Body of pancreas (tissue), 4 donors: ENCODE measurements at places on chromosomes 7 and 10. TPM values are rescaled to one million over a fixed set of nuclear protein-coding genes. Genes with fewer than 3 reads are reported as not detected.

The SP4 gene
- 5.3 TPM for total RNA-seq

DNA sequence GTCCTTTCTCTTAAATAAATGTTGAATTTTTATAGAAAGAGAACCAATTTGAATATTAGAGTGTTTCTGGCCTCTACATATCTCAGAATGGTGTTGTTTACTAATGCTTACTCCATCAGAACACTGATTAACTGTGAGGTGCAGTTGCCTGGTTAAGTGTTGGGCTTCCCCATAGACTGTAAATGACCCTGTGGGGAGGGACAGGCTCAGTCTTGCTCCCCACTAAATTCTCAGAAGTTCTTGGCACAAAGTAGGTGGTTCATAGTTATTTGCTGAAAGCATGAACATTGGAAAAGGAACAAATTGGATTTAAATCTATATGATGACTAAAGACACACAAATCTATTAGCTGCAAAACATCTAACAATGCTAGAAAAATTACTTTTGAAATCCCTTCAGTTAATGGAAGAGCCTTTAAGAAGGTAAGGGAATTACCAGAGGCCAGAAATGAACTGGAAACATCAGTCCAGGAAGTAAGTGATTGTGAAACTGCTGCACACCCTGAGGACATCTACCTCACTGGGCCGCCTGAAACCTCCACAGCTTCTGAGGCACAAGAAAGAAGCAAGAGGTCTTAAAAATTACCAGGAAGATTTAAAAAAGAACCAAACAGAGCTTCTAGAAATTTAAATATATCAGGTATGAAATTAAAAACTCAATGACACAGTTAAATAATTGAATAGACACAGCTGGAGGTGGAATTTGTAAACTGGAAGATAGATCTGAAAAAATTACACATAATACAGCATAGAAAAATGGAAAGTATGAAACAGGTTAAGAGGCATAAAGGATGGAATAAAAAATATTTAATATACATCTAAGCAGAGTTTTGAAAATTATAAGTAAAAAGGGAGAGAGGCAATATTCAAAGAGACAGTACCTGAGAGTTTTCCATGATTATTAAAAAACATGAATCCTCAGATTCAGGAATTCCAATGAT, 17.8 kb upstream of the COMTD1 start:
- DNase-seq = peak; percentile 5

DNA sequence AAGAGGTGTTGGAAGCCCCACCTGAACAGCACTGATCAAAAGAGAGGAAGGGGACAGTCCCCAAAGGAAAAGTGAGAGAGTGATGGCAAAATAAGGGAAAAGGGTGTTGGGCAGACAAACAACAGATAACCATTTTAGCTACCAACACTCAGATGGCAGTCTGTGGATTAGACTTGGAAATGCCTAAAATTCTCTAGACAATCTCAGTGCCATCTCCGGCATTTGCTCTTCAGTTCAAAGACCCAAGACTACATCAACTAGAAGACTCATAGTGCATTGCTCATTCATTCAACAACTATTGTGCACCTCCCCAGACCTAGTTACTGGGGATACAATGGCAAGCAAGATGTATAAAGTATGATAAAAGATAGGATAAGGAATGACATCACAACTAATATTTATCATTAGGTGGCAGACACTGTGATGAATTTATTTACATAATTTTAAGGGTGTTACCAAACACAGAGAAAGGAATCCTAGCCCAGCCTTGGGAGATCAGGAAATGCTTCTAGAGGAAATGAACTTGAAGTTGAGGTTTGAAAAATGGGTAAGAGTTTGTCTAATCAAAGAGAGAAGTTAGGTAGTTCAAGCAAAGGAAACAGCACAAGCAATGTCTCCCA, 109.3 kb upstream of the ARID5B start:
- no peak for DNase-seq

The ELAPOR2 gene
- total RNA-seq = 6.0 TPM

DNA sequence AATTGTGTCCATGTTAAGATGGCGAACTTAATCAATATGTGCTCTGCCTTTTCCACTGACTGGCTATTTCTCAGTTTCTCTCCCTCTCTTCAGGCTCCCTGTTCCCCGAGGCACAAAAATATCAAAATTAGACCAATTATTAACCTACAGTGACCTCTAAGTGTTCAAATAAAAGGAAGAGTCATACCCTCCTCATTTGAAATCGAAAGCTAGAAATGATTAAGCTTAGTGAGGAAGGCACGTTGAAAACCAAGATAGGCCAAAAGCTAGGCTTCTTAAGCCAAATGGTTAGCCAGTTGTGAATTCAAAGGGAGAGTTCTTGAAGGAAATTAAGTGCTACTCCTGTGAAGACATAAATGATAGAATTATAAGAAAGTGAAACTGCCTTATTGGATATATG, 81.1 kb upstream of the MBL2 start:
- DNase-seq = no peak

The CYP3A7 gene
- total RNA-seq = 1.3 TPM

The FAM149B1 gene
- total RNA-seq = 17.1 TPM

DNA sequence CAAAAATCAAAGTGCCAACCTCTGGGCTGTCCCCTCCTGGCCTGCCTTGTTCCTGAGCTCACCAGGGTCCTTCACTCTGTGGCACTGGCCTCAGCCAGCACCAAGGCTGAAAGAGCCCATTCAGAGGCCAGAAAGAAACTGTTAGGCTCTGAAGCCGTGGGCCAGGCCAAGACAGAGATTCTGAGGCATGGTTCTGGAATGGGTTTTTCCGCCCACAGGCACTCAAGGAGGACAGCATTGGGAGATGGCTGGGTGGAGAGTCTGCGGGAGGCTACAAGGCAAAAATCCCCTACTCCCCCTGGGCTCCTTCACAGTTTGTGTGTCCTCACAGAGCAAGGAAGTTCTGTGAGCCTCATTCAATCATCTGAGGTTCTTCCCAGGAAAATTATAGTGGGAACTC, 31.7 kb downstream of the GRIFIN start:
- DNase-seq = no peak

DNA sequence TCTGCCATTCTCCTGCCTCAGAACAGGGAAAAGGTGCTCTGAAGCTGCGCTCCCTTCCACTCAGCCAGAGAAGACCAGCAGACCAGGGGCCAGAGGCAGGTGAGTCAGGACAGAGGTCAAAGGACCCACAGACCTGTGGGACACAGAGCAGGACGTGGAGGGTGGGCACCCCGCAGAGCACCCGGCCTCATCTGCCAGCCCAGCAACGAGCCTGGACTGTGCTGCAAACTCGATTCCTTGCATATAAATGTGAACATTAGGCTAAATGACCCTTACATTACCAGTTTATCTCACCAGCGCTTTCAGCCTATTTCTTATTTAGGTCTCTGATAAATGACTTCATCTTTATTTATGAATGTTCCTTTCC, 50.1 kb downstream of the PTPRN2 start:
- DNase-seq = no peak

The ZNF735 gene
- not detected for total RNA-seq

The PRKCQ gene
- total RNA-seq = 0.33 TPM

The LAMB1 gene
- 130 TPM for total RNA-seq

The PUS7 gene
- 11.9 TPM for total RNA-seq

The NEUROG3 gene
- total RNA-seq = not detected

DNA sequence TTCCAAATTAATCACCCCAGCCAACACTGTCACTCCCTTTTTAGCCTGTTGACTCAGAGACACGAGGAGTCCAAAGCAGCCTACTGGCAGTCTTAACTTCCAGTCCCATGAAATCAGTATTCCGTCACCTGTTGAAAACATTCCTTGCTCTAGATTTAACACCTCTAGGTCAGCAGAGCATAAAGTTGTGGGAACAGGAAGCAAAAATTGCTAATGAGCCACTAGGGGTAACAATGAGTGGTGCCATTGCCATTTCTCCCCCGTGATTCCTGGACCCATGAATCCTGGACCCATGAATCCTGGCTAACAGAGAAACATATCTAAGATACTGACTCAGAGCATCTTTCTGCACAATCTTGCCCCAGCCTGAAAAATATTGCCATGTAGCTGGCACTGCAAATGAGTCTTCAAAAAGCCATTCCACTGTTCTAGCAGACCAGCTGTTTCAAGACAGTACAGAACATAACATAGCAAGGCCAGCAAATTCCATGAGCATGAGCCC, 252.7 kb upstream of the PTER start:
- no peak for DNase-seq

The CACNB2 gene
- 12.5 TPM for total RNA-seq

DNA sequence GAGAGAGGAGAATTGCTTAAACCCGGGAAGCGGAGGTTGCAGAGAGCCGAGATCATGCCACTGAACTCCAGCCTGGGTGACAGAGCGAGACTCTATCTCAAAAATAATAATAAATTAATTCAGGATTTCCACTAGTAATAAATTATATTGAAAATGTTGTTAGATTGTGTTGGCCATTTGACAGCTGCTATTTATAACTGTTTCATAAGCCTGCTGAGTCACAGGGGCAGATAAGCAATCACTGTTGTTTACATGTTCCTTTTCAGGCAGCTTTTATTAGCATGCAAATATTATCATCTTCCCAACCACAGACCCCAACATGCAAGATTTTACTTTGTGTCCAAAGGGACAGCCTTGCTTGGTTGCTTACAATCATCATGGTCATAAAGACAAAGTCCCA, 49.5 kb upstream of the ZNF138 start:
- DNase-seq = no peak

The ELOVL3 gene
- not detected for total RNA-seq

The SH2B2 gene
- total RNA-seq = 6.3 TPM

GRCh38 chr7:158049271-158049670, 538.4 kb downstream of the PTPRN2 start:
- DNase-seq = no peak

- DNase-seq = no peak
These were observed 8.8 kb upstream of the DNTT start for GRCh38 chr10:96295475-96295874.

GRCh38 chr7:21543528-21544302, 876 bp downstream of the DNAH11 start:
- no peak for DNase-seq

The RBP3 gene
- total RNA-seq = not detected

GRCh38 chr7:22681312-22681711, 45.7 kb upstream of the IL6 start:
- DNase-seq = no peak

GRCh38 chr7:30816645-30817370, 45.6 kb downstream of the MINDY4 start:
- no peak for DNase-seq

DNA sequence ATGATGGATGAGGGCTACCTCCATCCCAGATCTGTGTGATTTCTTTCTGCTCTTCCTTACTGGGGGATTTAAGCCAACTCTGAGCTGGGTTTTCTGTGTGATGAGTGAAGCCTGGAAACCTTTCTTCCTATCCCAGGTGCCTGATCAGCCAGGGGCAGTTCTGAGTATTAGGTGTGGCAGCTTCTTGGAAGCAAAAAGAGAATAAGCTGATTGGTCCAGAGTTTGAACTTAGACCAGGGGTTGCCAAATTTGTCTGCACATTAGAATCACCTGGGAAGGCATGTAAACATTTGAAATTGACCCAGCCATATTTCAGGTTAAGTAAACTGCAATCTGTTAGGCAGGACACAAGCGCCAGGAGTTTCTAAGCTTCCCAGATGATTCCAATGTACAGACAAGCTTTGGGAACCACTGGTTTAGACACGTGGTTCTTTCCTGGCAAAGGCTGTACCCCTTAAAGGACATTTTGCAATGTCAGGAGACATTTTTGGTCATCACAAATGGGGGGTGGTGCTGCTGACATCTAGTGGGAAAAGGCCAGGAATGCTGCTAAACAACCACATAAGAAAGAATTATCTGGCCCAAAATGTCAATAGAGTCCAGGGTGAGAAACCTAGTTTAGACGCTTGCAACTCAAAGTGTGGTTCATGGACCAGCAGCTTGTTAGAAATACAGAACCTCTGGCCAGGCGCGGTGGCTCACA, 160.5 kb upstream of the GHITM start:
- DNase-seq = no peak

GRCh38 chr7:24978843-24979469, 1.0 kb downstream of the OSBPL3 start:
- DNase-seq = no peak

The CHRM2 gene
- not detected for total RNA-seq

The PLCE1 gene
- 3.9 TPM for total RNA-seq

The PDE6C gene
- total RNA-seq = not detected

GRCh38 chr7:131425992-131426391, 98.3 kb downstream of the MKLN1 start:
- no peak for DNase-seq

DNA sequence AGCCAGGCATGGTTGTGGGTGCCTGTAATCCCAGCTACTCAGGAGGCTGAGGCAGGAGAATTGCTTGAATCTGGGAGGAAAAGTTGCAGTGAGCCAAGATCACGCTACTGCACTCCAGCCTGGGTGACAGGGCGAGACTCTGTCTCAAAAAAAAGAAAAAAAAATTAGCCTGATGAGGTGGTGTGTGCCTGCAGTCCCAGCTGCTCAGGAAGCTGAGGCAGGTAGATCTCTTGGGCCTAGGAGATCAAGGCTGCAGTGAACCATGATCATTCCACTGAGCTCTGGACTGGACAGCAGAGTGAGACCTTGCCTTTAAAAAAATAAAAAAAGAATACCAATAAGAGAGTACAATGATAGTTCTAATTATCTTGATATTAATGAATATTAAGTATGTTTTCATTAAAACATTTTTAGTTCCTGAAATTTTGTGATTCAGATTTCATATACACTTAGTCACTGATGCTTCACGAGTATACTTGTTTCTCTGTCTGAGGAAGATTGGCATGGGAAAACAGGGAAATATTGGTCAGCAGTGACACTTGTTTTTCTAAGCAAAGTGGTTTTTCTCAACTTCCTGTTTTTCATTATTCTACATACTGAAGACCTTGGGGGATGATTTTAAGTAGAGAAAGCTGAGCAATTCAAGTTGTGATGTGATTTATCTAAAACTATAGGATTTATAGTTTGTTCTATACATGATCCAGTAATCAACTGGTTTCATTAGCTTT, 76.8 kb downstream of the ADK start:
- no peak for DNase-seq

DNA sequence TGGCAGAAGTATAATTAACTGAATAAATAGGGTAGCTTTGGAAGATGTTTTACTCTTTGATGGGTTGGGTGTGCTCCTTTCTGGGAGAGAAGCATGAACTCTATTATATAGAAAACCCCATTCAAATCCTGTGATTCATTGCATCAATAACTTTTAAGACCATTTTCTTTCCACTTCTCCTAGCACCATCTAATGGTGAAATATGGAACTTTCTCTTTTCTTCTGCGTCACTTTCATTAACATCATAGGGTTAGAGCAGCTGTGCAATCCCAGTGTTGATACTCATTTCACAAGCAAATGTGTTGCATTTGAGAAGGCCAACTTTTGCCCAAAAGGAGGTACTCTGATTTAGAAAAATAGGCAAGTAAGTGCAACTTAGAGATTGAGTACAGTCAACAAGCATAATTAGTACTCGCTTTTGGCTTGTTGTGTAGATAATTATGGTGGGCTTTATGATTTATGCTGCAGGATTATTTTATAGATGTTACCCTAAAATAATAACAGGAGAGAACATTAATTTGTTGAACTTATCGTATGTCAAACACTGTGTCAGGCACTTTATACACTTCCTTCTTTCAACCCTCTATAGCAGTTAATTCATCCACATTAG, 92.9 kb downstream of the CPED1 start:
- DNase-seq = no peak
